ENCODE measurements at places on chromosomes 1 and 21.

DNA sequence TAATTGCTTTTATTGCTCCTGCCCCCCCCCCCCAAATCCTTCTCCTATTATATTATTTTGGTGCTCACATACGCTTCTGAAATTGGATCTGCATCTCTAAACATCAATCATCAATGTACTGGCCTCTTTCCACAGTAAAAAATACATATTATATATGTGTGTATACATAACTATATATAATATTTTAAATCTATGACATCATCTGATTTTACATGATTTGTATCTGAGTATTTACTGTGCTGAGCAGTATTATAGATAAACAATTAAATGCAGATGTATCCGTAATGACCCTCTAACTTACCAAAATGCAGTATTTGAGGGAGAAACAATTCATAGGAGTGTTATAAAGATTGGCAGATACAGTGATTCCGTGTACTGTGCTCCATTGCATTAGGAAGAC lies 832 bp downstream of the PLPPR4 start:
- DNase-seq = no peak

GRCh38 chr1:15874471-15874870 lies 27.0 kb downstream of the SPEN start:
- DNase-seq = no peak

GRCh38 chr1:183778045-183778444 lies 26.9 kb upstream of the RGL1 start:
- no peak for DNase-seq

DNA sequence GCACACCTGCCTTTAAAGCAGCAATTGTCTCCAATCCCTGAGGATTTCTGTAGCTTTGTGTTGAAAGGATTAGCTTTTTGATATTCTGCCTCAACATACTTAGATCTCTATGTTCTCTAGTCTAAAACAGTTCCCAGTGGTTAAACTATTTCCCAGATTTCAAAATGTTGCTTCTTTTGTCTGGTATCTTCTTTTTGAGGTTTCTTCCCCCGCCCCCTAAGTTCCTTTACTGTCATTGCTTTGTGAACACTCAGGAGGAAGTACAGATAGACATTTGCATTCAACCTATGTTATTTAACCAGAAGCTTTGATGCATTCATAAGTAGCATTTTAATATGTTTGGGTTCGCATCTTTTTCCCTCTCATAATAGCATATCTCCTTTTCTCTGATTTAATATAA lies 33.5 kb downstream of the CYYR1 start:
- DNase-seq = no peak

DNA sequence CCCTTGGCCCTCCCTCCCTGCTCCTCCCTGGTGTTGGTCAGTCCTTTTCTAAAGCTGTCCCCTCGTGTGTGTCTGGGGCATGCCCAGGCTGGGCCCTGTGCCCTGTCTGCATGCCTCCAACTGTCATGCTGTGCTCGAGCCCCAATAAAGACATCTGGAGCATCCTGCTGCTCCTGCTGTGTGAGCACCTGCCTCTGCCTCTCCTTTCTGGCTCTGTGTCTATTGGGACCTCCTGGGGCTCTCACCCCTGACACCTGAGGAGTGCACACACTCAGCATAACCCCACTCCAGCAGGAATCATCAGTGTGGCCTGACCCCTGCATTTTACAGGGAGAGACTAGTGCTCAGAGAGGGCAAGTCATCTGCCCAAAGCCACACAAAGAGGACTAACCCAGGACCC lies 23.7 kb downstream of the KCNC4 start:
- DNase-seq = no peak

- peak; percentile 32 for DNase-seq
Measured at GRCh38 chr1:175146529-175147213, 45.9 kb downstream of the KIAA0040 start.

DNA sequence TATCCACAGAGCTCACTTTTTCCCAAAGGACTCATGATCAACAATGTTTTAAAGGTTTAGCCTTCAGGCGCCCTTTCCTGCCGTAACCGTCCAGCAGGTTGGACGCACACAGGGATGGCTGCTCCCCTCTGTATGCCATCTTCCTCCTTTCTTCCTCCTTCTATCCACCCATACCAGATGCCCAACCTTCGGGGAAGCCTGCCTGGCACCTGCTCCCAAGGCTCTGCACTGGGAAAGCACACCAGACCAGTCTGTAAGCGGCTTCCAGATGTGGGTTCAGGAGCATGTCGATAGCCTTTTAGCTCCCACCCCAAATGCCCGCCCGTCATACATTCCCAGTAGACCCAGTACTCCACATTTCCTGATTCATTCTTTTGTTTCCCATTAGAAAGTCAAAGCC lies 52.9 kb downstream of the STUM start:
- no peak for DNase-seq

GRCh38 chr21:16437586-16437985 lies 707.8 kb downstream of the USP25 start:
- DNase-seq = no peak

GRCh38 chr1:30695439-30695841 lies 27.9 kb downstream of the MATN1 start:
- DNase-seq = no peak

GRCh38 chr1:211704543-211704942 lies 29.1 kb upstream of the NEK2 start:
- no peak for DNase-seq

GRCh38 chr1:214662223-214662785 lies 59.3 kb downstream of the CENPF start:
- DNase-seq = no peak

GRCh38 chr21:26756491-26757159 lies 88.6 kb downstream of the ADAMTS1 start:
- DNase-seq = no peak

- no peak for DNase-seq
Measured at GRCh38 chr1:113396585-113396984, 6.3 kb downstream of the MAGI3 start.

- DNase-seq = no peak
Measured at GRCh38 chr1:205442051-205442725, 13.7 kb downstream of the BLACAT1 start.

DNA sequence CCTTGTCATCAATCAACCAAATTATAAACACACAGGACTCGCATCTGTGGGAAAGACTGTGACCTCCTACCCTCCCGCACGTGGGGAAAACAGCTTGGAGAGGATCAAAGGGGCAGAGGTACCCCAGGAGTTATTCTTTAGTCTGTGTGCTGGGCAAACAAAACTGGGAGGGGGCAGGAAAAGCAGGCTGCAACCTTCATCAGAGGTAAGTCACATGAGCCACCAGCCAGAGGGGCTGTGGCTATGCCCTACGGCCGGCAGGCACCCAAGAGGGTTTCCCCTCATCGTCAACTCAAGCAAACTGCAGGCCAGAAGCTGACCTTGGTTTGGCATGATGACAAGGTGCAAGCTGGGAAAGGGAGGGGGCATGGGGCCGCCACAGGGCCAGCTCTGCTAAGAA lies 12.5 kb downstream of the SMIM12 start:
- no peak for DNase-seq

GRCh38 chr1:1940123-1940425 lies 21.0 kb upstream of the TMEM52 start:
- no peak for DNase-seq
